Neural progenitor cell (in vitro differentiated cells): ENCODE measurements at places on chromosomes 1 and 21. TPM values are rescaled to one million over a fixed set of nuclear protein-coding genes. Genes with fewer than 3 reads are reported as not detected.

Gene C4BPB
- not detected in 2 replicates for total RNA-seq

Gene LRRC38
- total RNA-seq = not detected in 2 replicates

Gene WNT4
- 0.03 TPM in 1 of 2 replicates, not detected in the other for total RNA-seq

DNA sequence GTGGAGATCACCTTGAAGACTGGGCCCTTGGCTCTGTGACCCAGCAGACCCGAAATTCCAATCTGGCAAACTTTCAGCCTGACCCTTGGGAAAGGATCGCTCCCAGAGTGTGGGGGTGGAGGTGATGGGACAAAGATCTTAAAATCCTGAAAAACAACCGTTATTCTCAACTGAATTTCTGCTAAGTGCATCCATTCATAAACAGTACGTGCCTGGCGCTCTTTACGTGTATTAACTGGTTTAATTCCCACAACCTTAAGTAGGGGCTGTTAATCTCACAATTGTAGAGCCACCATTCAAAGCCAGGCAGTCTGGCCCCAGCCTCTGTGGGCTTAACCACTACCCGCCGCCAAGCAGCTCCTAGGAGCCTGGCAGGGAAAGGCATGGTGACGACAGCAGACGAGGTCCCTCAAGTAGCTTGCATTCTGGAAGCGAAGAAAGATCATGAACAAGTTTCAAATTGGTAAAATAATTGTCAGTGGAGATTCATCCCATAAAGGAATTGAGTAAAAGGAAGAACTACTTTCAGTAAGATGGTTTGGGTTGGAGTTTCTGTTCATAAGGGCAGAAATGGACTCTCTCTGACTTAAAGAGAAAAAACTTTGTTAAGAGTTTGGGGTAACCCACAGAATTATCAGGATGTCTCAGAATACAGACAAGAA is 11.4 kb upstream of the RGS16 start:
- DNase-seq = peak; percentile 86
- H3K36me3 ChIP-seq = no peaks in the 10 kb centered on the region
- H3K27ac ChIP-seq = peak overlapping the region; percentile 85
- peaks cover 76% of the 10 kb centered on the region for H3K4me1 ChIP-seq

DNA sequence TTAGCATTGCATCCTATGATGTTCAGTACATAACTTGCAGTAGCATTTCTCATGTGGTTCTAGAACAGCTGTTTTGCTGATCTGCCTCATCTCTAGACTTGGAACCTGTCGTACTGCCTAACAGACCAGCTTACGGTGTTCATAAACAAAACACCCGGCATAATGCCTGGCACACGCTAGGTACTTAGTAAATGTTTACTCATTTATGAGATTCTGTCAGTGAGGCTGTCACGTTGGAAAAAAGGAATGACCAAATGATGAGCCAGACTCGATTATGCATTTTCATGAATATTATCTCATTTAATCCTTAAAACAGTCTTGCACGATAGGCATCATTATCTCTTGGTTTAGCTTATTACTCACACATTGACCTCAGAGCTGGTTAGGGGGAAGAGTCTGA is 46.4 kb downstream of the CACHD1 start:
- no peaks in the 10 kb centered on the region for H3K27me3 ChIP-seq
- no peak overlapping the region for H3K27ac ChIP-seq
- no peak overlapping the region for H3K4me3 ChIP-seq
- DNase-seq = no peak
- H3K4me1 ChIP-seq = peaks cover 72% of the 10 kb centered on the region

GRCh38 chr1:20405893-20406604 is 80.0 kb downstream of the CAMK2N1 start:
- no peaks in the 10 kb centered on the region for H3K36me3 ChIP-seq
- H3K4me1 ChIP-seq = peaks cover 17% of the 10 kb centered on the region
- peaks cover 78% of the 10 kb centered on the region for H3K27me3 ChIP-seq

- H3K27ac ChIP-seq = no peak overlapping the region
- H3K4me1 ChIP-seq = peaks cover 14% of the 10 kb centered on the region
- no peaks in the 10 kb centered on the region for H3K36me3 ChIP-seq
- no peaks in the 10 kb centered on the region for H3K27me3 ChIP-seq
- H3K4me3 ChIP-seq = no peak overlapping the region
Observed at GRCh38 chr1:210600421-210601159, 271.9 kb downstream of the HHAT start.

- no peak overlapping the region for H3K4me3 ChIP-seq
- H3K27ac ChIP-seq = no peak overlapping the region
- no peaks in the 10 kb centered on the region for H3K27me3 ChIP-seq
- DNase-seq = no peak
Observed at GRCh38 chr1:46691997-46692790, 20.5 kb downstream of the TEX38 start.

GRCh38 chr1:175763797-175764196 is 20.4 kb upstream of the TNR start:
- no peak for DNase-seq
- no peaks in the 10 kb centered on the region for H3K36me3 ChIP-seq

- H3K4me3 ChIP-seq = no peak overlapping the region
- DNase-seq = no peak
- H3K4me1 ChIP-seq = peaks cover 9% of the 10 kb centered on the region
- no peaks in the 10 kb centered on the region for H3K36me3 ChIP-seq
Observed at GRCh38 chr21:42006765-42007164, 3.4 kb downstream of the ZBTB21 start.

- no peaks in the 10 kb centered on the region for H3K4me1 ChIP-seq
- no peak for DNase-seq
Observed at GRCh38 chr1:110488867-110489266, 30.1 kb downstream of the KCNA10 start.

- no peaks in the 10 kb centered on the region for H3K36me3 ChIP-seq
- H3K27ac ChIP-seq = no peak overlapping the region
- H3K4me1 ChIP-seq = no peaks in the 10 kb centered on the region
- no peak for DNase-seq
- H3K4me3 ChIP-seq = no peak overlapping the region
- no peaks in the 10 kb centered on the region for H3K27me3 ChIP-seq
Observed at GRCh38 chr1:75475696-75476095, 135.2 kb downstream of the SLC44A5 start.

DNA sequence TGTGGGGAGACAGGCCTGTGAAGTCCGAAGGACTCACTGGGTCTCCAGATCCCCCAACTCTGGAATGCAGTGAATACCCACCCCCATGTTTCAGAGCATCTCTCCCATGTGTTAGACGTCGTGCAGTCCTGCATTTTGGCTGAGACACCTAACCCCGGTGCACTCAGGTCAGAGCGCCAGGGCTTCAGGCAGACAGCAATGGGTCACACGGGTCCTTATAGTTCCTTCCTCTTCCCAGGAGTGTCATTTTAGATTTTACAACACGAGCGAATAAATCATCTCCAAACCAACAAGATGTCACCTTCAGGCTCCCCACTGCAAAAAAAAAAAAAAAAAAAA is 5.1 kb downstream of the PRRX1 start:
- peak; percentile 19 for DNase-seq
- H3K27ac ChIP-seq = no peak overlapping the region
- H3K4me3 ChIP-seq = no peak overlapping the region
- H3K4me1 ChIP-seq = peaks cover 20% of the 10 kb centered on the region
- no peaks in the 10 kb centered on the region for H3K36me3 ChIP-seq
- peaks cover 100% of the 10 kb centered on the region for H3K27me3 ChIP-seq

- H3K4me1 ChIP-seq = peaks cover 18% of the 10 kb centered on the region
- no peak overlapping the region for H3K27ac ChIP-seq
- no peaks in the 10 kb centered on the region for H3K27me3 ChIP-seq
- H3K36me3 ChIP-seq = no peaks in the 10 kb centered on the region
- H3K4me3 ChIP-seq = no peak overlapping the region
Observed at GRCh38 chr21:45374826-45375455, 30.0 kb upstream of the COL18A1 start.

DNA sequence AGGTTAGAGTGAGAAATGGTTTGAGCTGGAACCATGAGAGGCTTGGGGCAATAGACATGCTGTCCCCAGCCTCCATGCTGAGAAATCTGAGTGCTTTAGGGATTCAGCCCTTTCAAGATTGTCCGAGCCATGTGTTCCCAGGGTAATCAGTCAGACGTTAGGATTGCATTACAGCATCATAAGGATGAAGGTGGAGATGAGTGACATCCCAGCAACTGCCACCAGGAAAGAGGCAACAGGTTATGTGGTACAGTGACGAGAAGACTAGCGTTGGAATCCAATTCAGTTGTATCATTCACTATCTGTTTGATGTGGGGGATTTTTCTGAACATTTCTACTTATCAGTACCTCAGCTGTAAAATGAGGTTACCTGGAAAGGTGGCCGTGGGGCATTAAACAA is 1.7 kb downstream of the CAMK1G start:
- H3K27ac ChIP-seq = no peak overlapping the region
- H3K36me3 ChIP-seq = no peaks in the 10 kb centered on the region
- peaks cover 28% of the 10 kb centered on the region for H3K27me3 ChIP-seq
- DNase-seq = no peak

- H3K27me3 ChIP-seq = no peaks in the 10 kb centered on the region
- no peak for DNase-seq
- no peaks in the 10 kb centered on the region for H3K36me3 ChIP-seq
- peaks cover 26% of the 10 kb centered on the region for H3K4me1 ChIP-seq
Observed at GRCh38 chr1:91847851-91848250, 38.1 kb downstream of the TGFBR3 start.
